ENCODE measurements at places on chromosomes 7 and 10.

GRCh38 chr10:132349766-132350165 is 17.8 kb downstream of the LRRC27 start:
- no peak for DNase-seq

- no peak for DNase-seq
Observed at GRCh38 chr10:2953495-2953894, 113.9 kb upstream of the PFKP start.

DNA sequence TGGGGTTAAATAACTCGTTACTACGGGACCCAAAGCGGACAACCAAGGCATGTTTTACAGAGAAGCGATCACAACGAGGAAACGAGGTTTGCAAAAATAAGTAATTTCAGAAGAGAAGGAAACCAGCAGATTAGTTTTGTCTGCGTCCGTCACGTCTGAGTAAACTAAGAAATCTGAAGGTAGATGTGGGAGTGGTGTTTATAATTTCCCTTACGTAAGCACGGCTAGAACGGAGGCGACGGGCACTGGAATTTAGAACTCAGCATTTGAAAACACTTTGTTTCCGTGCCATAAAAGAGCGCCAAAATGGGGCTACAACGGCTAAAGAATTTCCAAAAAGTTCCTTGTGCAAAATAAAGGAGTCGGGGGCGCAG is 718 bp upstream of the UMAD1 start:
- no peak for DNase-seq

DNA sequence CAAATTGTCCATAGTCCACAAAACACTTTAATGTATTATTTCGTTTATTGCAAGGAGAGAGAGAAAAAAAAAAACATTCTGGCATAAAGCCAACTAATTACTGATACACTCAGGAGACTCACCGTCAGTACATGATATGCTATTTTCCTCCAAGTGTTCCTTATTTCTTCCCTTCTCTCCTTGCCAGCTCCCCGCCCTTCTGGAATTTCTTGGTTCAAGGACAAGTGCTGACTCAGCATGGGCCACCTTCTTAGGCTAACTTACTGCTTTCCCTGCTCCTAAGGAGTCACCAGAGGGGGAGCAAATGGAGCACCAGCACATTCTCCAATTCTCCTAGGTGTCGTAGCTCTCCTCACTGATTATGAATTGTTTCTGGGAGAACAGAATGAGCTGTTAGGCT is 133.8 kb upstream of the HDAC9 start:
- DNase-seq, result no peak

- DNase-seq, result no peak
Observed at GRCh38 chr7:101995121-101995520, 177.7 kb downstream of the CUX1 start.

DNA sequence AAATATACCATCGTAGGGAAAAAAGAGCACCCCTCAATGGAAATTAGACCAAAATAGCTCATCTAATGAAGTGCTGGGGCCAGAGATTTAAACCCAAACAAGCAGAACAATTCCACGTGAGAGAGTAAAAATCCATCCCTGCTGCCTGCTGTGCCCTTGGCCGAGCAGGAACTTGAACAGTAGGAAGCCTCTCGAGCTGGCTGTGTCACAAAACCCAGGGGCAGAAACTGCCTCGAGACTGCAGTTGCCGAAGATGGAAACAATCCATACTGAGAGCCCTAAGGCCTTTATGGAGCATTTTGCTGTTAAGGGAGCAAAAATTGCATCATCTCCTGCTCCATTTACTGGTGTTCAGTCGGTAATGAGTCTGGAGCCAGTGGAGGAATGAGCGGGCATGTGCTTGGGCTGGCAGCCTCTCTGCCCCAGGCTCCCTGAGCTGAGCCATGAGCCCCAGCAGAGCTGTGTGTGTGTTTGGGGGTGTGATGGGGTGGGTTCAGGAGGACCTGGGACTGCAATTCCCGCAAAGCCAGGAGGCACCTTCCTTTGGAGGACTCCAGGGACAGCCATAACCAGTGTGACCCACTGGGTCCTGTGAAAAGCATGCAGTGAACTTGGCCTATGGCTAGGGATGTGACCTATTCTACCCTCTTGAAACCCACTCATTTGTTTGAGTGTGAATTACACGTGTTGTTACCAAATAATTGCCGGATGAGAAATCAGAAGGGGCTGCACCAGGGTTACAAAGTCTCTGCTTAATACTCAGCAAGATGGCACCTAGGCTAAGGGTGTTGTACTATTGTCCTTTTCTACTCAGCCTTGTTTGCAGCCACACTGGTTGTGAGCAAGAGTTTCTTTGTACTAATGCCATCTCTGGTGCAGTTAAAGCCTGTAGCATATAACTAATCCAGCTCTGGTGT is 58.3 kb downstream of the CDHR3 start:
- DNase-seq, result no peak

DNA sequence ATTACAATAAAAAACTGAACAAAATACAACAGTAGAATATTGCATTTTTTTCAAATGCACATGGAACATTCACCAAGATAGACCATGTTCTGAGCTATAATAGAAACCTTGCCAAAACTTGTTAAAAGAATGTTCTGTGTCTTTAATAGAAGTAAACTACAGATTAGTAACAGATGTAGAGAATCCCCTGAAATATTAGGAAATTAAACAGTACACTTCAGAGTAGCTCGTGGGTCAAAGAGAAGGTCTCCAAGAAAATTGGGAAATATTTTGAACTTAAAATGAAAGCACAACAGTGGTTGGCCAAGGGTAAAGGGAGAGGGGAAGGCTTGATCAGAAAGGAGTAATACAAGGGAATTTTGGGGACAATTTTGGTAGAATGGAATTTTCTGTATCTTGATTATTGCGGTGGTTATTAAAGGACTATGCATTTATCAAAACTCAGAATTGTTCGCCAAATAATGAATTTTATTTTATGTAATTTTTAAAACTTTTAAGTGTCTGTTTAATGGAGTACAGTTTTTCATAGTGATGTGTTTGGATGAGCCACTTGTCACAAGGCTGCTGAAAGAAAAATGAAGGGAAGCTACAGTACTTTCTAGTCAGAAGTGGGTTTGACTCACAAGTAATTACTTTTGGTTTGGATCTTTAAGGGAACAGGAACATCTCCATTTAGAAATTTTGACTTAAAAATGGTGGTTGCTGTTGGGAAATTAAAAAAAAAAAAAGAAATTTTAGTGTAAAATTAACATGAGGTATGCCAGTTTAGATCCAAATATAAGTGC is 10.2 kb downstream of the PLEKHA8 start:
- no peak for DNase-seq

DNA sequence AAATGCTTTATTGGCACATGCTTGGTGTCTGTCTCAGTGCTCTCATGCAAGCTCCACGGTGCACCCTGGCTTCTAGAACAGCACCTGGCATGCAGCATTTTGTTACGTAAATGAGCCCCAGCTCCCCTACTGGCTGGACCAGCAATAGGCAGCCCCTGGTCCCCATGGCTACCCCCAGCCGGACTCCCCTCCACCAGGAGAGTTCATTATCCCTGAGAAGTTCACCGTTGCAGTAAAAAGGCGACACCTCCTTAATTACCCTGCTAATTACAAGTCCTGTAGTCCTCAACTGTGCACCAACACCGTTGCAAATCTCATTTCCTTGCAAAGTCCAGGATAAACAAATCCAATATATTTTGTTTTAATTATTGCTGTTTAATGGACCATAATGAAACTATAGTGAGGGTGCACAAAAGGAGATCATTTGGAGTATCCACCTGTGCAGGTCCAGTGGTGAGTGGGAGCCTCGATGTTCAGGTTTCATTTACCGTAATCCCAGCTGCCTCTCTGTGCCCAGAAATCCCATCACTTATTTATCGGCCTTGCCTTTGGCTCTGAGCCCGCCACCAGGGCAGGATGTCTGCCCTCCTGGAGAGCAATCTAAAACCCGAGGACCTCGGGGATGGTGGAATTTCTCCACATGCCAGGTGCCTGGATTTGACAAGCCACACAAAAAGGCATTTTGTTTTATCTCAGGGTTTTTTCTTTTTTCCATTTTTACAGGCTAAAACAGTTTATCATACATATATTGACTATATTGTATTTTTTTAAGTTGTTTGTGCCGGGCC is 12.8 kb upstream of the DRGX start:
- no peak for DNase-seq

GRCh38 chr7:117048882-117049281 is 95.6 kb downstream of the ST7 start:
- no peak for DNase-seq

DNA sequence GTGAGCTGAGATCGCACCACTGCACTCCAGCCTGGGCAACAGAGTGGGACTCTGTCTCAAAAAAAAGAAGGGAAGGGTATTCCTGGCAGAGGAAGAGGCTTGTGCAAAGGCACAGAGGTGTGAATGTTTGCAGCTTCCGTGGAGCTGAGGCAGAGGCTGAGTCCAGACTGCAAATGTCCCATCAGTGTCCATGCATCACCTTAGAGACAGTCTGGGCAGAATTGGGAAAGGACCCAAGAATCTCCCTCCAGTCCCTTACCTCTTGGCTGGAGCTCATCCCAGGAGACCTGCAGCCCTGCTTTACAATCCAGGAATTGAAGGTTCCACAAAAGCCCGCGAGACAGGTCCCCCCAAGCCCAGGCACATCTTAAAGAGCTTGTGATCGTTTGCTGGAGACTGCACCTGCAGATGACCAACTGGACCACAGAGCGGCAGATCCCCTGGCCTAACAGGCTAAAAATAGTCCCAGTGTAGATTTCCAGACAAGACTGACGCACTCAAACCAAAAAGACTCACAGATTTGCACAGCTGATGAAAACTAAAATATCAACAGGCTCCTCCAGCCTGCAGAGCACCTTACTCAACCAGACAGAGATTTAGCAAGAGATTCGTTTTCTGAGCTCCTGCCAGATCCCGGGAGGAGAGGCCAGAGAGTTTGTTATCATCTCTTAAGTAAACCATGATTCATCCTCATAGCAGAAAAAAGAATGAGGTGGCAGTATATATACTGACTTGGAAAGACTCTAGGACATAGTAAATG is 22.9 kb upstream of the NANOS1 start:
- DNase-seq, result no peak

GRCh38 chr10:119896061-119896655 is 3.6 kb downstream of the SEC23IP start:
- DNase-seq, result no peak

DNA sequence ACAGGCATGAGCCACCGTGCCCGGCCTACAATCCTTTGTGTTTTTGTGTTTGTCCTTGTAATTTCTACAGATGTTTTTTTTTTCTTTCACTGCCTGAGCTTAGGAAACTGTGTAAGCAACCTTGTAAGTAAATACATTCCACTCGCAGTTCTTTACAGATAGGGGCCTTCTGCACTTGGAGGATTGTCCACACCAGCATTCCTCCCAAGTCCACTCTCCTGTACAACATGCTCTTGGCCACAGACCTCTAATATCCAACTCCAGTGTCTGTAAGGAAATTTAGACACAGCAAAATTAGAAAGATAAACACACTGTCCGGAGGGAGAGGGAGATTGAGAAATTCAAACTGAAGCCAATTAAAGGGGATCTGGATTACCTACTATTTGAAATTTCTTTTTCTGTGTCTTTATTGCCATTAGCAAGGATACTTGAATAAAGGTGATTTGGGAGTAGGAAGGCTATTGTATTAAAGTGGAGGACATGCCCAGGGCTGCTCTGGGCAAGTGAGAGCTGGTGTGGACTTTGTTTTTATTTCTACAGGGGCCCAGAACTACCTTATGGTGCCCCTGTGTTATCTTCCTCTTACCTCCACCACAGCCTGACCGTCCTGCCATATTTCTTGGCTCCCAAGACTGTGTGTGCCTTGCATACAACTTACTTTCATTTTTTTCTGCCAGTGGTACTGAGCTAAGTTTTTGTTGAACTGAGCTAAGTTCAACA is 9.7 kb downstream of the MXI1 start:
- DNase-seq, result no peak

GRCh38 chr10:122164023-122164601 is 107.0 kb upstream of the BTBD16 start:
- DNase-seq, result no peak

DNA sequence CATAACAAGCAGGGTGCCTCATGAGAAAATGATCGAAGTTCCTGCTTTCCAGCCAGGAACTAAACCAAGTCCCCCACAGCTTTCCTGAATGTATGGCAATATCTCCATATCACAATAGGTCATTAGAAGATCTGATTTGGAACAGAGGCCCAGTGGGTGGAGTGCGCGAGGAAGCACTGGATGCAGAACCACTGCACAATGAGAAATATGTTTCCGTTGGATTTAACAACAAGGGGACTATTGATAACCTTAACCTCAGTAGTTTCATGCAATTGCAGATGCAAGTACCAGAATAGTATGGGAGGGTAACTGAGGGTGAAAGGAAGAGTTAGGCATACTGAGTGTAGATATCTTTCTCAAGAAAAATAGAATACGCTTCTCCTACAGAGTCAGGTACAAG is 45.3 kb downstream of the ZPBP start:
- no peak for DNase-seq

DNA sequence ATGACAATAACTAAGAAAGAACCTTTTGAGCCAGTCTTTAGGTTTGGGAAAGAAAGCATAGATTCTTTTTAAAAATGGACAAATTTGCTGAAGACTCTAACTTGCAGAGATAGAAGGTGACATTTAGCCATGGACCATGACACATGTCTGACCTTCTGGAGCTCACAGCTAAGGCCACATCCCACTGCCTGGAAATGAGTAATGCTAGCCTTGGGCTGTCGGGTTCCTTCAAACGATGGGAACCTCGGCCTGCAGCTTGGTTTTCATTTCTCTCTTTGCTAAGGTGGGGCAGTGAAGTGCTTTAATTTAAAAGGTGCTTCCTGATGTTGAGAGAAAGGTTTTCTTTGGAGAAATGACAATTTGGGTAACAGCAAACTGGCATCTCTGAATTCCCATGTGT is 223.2 kb downstream of the FANK1 start:
- no peak for DNase-seq

- no peak for DNase-seq
Observed at GRCh38 chr10:94645285-94645684, 38.2 kb upstream of the CYP2C18 start.

GRCh38 chr7:78296046-78296597 is 497.5 kb downstream of the PHTF2 start:
- DNase-seq, result no peak

DNA sequence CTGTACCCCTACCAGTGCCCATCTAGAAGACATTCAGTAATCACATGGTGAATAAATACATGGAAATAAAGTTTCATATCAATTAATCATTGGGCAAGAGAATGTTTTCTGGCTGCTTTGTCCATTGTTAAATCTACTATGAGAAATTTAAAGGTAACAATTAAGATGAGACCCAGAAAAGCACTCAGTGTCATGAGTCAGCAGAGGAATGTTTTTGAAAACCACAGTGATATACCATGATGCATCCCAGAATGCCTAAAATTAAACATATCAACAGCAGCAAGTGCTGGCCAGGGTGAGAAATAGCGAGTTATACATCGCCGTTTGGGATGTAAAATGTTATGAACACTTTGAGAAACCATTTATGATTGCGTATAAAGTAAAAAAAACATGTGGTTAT is 825.3 kb upstream of the C7orf33 start:
- DNase-seq, result no peak

All from coronary artery (tissue), 2 donors.